ENCODE measurements at places on chromosomes 2 and 18.

DNA sequence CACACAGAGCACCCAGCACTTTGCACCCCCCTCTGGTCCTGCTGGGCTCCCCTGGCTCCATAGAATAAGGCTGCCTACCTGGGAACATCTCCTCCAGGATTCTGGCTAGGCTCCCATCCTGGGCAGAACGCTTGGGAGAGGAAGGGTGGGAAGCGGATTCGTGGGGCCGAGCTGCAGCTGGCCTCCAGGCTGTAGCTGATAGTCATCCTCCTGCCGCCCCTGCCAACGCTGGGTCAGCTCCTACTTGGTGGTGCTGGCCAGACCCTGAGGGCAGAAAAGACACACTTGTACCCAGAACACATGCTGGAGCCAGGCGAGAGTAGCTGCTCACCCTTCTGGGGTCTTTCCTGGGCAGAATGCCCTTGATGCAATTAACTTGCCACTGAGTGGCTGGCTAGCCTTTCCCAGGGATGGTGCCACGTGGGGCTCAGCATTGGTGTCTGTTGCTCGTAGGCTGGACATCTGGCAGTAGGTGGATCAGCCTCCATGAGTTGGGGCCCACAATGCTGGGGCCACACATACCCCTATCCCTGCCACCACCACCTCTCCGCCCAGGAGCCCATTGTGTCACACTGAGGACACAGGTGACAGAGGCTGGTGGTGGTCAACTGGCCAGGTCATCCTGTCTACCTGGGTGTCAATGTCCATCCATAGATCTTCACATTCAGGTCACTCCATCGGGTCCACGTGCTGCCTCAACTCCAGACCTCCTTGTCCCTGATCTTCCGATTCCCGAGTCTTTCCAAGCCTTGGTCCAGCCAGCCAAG, 112.8 kb downstream of the NDUFA10 start:
- DNase-seq, result no peak

- DNase-seq, result no peak
Observed at GRCh38 chr2:226669249-226669648, 130.4 kb downstream of the IRS1 start.

DNA sequence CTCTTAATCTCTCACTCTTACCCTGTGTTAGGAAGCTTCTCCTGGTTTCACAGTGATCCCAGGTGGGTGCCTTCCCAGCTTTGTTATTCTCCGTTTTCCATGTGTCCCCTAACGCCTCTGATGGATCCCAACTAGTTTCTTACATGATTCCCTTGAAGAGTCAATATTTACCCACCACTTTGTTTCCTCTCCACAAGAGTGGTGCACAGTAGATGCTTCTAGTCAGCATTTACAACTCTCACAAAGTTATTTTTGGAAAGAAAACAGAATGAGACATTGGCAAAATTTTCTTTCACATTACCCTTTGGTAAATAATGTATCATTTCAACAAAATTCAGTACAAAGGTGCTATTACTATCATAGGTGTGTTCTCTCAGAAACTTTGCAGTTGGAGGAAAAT, 1611.1 kb upstream of the ZEB2 start:
- DNase-seq, result no peak

DNA sequence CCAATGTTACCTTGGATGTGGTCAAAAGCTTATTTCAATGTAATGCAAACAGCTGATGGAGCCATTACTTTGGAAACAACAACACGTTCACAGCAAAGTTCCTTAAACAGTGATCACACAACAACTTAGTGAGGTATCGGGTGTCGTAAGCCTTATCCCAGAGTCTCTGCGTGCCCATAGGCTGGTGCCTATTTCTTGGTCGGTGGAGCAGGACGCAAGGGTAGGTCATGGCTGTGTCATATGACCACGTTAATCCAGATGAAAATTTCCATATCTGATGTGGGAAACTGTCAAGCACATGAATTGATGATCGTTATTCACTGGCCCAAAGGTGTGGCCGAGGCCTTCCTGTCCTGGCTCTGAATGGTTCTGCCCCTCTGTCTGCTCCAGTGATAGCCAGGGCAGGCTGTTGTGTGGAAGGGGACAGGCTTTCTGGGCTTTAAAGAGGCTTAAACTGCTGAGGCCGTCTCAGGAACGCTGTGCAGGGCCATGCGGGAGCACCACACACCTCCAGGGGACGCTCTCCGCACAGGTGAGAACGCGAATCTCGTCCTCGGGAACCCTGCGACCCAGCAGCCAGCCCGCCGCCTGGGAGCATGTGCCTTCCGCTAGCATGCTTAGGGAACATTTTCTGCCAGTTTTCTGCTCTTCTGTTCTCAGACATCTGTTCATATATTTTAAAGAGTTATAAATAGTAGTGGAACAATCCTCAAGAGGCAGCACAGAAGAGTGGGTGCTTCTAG, 90.6 kb downstream of the KCTD1 start:
- DNase-seq, result no peak

GRCh38 chr18:79530821-79531220, 135.1 kb downstream of the NFATC1 start:
- no peak for DNase-seq

- DNase-seq, result no peak
Observed at GRCh38 chr2:28546242-28546641, 50.4 kb downstream of the PLB1 start.

GRCh38 chr2:217969588-217969987, 33.2 kb downstream of the TNS1 start:
- no peak for DNase-seq

DNA sequence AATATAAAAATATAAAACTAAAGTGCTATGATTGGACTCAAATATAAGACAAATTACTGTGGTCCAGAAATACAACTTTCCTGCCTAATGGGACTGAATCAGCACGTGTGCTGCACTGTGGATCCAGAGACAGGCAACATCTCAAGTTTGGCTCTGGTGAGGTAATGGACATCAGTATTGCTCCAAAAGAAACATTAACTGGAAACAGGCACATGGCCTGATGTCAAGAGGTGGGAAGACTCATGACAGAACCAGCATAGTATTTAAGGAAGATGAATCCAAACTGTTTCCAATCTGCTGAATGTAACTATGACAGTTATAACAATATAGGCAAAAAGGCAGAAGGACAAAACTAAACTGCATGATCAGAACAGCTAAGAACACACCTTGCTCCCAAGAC, 354.6 kb downstream of the FSIP2 start:
- no peak for DNase-seq
